Epithelial cell of proximal tubule (primary cell): ENCODE measurements at places on chromosomes 12 and 14.
A peak's percentile ranks its signal among the peaks of the same experiment; 100 is the strongest.

DNA sequence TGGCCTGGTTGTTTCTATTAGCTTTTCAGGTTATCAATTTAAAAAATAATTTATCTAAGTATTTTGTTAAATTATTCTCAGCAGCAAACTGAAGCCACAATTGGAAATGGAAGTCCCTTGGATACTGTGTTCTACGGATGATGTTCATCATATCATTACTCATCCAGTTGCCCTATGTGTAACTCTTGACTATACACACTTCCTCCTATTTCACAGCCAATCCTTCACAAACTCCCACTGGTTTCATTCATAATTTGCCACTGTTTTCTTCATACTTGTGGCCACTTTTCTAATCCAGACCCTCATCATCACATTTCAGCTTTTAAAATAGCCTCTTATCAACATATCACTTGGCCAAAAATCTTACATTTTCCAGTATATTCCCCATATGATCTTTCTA is 84.0 kb downstream of the CATSPERB start:
- DNase-seq: no peak

- no peak for DNase-seq
These were observed 131.3 kb upstream of the HIF1A start for GRCh38 chr14:61563880-61564617.

- DNase-seq: no peak
These were observed 1052.8 kb upstream of the TMEM132C start for GRCh38 chr12:127214186-127214585.

DNA sequence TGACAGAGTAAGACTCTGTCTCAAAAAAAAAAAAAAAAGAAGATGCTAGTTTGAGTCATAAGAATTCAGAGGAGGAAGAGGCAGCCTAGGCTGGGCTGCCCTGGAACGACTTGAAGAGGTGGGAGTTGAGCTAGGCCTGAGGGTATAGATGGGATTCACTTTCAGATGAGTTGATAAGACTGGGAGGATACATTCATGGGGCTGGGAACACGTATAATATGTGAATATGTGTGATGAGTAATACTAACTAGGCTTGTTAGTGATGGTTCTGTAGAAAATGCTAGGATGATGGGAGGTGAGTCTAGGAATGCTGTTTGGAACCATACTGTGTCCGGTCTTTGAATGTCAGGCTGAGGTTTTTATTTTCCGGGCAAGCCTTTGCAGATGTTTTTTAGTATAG is 9.0 kb downstream of the PLEKHA5 start:
- no peak for DNase-seq

- DNase-seq: peak; percentile 91
These were observed 57.9 kb upstream of the SLC38A2 start for GRCh38 chr12:46430340-46430948.

DNA sequence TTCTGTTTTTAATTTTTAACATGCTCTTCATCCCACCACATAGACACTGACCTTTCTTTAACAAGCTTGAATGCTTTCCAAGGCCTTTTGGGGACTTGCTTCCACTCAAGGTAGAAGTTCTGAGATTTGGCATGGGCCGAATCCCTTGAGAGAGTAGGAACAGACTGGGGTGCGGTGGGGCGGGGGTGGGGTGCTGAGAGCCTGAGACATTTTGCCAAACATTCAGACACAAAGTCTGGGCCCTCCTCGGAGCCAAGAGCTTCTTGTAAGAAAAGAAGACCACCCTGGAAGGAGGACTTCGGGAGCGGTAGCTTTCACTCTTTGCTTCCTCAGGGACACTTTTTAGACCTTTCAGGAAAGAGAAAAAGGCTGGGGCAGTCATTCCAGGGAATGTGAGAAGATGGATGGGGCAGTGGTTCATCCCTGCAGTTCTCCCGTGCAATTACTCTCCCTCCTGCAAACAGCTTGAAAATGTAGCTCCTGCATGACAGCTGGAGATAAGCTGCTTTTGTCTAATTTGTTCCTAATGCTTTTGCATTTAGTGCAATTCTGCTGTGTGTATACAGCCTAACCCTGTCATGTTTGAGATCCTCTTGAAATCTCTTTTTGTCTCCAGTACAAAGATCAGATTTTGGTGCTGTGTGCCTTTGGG is 16.3 kb upstream of the MYO1H start:
- DNase-seq: no peak

GRCh38 chr14:55353686-55354467 is 57.8 kb downstream of the ATG14 start:
- no peak for DNase-seq

DNA sequence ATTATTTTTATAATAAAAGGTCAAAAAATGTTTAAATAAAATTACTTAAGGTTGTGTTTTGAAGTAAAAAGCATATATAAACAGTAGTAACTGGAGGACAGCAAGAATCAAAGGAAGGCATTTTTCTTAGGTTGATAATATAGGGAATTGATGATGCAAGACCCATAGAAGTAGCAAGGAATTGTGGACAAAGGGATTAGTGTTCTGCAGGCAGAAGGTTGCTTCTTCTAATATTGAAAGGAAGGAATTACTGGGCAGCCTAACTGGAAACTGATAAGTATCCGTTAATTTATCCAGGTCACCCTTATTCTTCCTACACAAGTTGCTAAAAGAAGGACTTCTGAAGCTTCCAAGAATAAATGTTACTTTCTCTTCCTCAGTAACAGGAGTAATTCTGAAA is 54.5 kb upstream of the ALX1 start:
- no peak for DNase-seq

- DNase-seq: no peak
These were observed 4.0 kb downstream of the SDR9C7 start for GRCh38 chr12:56930241-56930640.

DNA sequence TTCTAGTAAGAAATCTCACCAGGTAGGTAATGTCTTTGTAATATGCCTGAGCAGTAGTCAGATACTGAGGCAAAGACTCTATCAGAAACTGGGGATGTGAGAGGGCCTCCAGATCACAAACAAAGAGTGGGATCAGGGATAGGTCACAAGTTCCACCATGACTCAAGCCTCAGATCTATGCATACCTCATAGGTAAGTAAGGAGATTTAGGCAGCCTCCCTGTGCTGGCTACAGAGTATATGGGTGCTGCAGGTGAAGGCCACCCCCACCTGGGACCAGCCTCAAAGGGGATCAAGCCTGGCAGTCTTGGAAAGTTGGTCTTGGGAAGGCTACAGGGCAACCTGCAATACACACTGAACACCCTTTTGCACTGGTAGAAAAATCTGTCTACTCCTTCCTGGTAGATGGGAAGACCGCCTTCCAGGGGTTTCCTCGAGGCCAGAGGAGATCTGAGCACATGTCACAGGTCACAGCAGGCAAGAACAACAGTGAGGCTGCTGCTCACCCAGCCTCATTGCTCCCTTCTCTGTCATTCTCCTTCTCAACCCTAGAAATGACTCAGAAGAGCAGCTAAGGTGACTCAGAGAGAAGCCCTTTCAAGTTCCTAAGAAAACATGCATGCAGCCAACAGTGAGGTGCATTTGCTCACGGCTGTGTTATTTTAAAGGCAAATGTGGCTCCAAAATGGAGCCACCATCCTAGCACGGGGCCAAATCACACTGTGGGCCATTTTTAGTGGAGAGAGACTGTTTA is 143.4 kb upstream of the CDKN3 start:
- DNase-seq: peak; percentile 93

GRCh38 chr14:53968726-53969125 is 12.1 kb upstream of the BMP4 start:
- no peak for DNase-seq

- DNase-seq: no peak
These were observed 15.7 kb downstream of the NINJ2 start for GRCh38 chr12:647385-648085.

DNA sequence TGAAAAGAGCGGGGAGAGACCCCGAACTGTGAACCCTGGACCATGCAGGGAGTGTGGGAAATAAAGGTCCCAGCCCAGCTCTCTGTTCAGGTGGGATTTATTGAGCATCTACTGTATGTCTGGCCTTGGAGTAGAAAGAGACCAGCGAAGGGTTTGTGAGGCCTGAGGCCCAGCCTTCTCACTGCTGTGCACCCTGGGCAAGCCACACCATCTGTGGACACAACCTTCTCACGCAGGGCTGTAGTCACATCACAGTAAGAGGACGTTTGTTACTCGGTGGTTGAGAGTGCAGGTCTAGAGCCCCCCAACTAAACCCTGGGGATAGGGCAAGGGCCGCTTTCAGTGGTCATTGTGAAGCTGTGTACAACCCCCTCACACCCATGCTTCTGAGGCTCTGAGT is 18.2 kb downstream of the FAM222A start:
- no peak for DNase-seq

- no peak for DNase-seq
These were observed 11.1 kb upstream of the NINJ2 start for GRCh38 chr12:674272-674781.

GRCh38 chr14:60245380-60246177 is 3.4 kb upstream of the PPM1A start:
- no peak for DNase-seq
